NCI-H526 (cell line): ENCODE measurements at places on chromosomes 16 and 17.

DNA sequence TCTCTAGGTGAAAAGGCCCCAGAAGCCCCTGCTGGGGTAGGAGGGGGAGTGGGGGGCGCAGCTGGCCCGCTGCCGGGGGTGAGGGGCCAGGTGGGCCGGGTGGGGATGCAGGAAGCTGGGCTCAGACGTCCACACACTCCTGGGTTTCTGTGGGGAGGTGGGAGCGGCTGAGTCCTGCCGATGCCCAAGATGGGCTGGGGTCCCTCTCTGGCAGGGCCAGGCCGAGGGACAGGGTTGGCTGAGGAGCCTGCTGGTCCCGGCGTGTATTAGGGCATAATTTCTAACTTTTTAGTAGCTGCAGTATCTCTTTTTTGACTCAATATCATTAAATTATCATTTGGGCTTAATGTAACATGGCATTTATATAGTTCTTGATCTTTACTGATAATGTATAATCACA, 121.4 kb upstream of the CORO6 start:
- DNase-seq = no peak

DNA sequence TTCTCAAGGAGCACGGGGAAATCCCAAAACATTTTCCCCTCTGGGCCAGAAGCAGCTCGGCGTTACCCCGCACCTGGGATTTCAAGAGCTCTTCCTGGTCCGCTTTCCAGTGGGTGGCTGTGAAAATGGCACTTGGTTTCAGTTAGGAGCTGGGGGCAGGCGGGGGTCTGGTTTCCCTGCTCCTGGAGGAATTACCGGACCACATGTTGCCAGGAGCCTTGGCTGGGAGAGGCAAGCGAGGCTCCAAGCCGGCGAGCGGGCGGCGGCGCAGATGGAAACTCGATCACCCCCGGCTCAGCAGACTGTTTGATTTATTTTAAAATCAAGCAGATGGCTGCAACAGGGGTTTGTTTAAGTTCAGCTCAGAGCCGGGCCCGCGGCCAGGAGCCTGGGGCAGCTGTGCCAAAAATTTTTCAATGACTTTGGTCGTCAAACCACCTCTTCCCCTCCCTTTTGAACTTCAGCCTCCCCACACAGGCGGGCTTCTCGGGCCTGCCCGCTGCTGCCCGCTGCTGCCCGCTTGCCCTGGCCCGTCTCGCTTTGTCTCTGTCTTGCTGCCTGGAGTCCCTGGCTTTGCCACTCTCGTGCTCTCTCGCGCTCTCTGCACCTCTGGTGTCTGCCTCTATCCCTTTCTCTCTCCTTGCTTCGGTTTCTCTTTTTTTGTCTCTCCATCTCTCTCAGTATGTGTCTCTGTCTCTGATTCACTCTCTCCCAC, 108.0 kb upstream of the CIBAR2 start:
- DNase-seq = peak; percentile 58

GRCh38 chr17:4476017-4476416, 22.7 kb upstream of the SPNS2 start:
- DNase-seq = no peak

GRCh38 chr17:61265397-61265796, 134.2 kb upstream of the TBX2 start:
- DNase-seq = no peak

- peak; percentile 28 for DNase-seq
Measured at GRCh38 chr17:66915204-66915611, 49.3 kb upstream of the CACNG4 start.

GRCh38 chr16:7025616-7026190, 306.9 kb upstream of the RBFOX1 start:
- peak; percentile 85 for DNase-seq

- no peak for DNase-seq
Measured at GRCh38 chr17:83079766-83080578, 563 bp downstream of the METRNL start.

DNA sequence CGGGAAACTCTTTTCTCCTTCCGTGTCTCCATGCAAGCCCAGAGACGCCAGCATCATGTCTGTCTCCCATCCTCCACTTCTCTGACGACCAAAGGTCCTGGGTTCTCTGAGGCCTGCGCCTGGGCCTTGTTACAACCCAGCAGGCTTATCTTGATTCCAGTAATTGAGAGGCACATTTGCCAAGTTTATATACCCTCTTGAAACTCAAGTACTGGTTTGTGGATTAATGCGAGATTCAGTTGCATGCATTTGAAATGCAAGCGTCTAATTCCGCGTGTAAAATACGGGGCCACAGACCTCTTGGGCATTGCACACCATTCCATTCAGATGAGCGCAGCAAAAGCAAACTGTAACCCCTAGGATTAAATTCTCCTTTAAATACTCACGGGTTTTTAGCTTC, 28.7 kb upstream of the CRISPLD2 start:
- DNase-seq = no peak
